ENCODE measurements at places on chromosomes 12 and 14. TPM values are rescaled to one million over a fixed set of nuclear protein-coding genes. Genes with fewer than 3 reads are reported as not detected.

ESR2 gene
- not detected for total RNA-seq

ITGA7 gene
- total RNA-seq = 7.2 TPM

PA2G4 gene
- 120 TPM for total RNA-seq

SAMD15 gene
- 2.8 TPM for total RNA-seq

HPD gene
- total RNA-seq = not detected

SERPINA12 gene
- not detected for total RNA-seq

MANSC4 gene
- not detected for total RNA-seq

OAS3 gene
- 0.38 TPM for total RNA-seq

HSPA2 gene
- total RNA-seq = 28.9 TPM

SLC10A1 gene
- not detected for total RNA-seq

KRT73 gene
- not detected for total RNA-seq

NEUROD4 gene
- total RNA-seq = not detected

ANKRD33 gene
- not detected for total RNA-seq

SERPINA9 gene
- not detected for total RNA-seq

- peak; percentile 66 for DNase-seq
Observed at GRCh38 chr14:68255693-68256178, 436.2 kb downstream of the RAD51B start.

- DNase-seq = no peak
Observed at GRCh38 chr14:85453401-85454225, 76.3 kb upstream of the FLRT2 start.

DNA sequence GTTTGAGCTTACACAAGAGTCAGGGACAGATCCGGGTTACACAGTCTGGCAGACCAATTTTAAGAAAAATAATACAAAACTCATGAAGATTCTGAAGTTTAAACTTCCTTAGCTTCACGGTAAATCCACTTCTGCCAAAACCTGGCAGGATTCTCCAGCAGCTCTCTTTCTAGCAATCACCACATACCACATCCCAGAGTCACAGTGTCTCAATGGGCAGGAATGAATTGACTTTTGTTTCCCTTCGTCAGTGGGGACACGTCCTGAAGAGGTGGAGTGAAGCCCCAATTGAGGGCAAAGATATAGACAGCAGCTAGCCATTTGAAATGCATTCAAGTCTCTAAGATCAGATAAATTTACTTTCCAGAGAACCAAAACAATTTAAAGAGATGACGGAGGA, 117.1 kb upstream of the ARHGAP5 start:
- peak; percentile 25 for DNase-seq

GRCh38 chr12:111766608-111767361, at the start of gene ALDH2:
TSS of gene ALDH2 (plus strand) at chr12:111766933. CDS start at chr12:111766983, 50 bp downstream.
- DNase-seq = peak; percentile 61

GRCh38 chr14:67151082-67151666, 38.1 kb upstream of the GARIN2 start:
- DNase-seq = peak; percentile 15

- no peak for DNase-seq
Observed at GRCh38 chr12:92905258-92905810, 23.8 kb downstream of the EEA1 start.

GRCh38 chr12:104303538-104304151, at the start of gene EID3:
TSS of gene EID3 (plus strand) at chr12:104303739. CDS start at chr12:104303935, 196 bp downstream.
- peak; percentile 97 for DNase-seq

GRCh38 chr14:77593501-77593961, 22.9 kb downstream of the SPTLC2 start:
- DNase-seq = peak; percentile 34

DNA sequence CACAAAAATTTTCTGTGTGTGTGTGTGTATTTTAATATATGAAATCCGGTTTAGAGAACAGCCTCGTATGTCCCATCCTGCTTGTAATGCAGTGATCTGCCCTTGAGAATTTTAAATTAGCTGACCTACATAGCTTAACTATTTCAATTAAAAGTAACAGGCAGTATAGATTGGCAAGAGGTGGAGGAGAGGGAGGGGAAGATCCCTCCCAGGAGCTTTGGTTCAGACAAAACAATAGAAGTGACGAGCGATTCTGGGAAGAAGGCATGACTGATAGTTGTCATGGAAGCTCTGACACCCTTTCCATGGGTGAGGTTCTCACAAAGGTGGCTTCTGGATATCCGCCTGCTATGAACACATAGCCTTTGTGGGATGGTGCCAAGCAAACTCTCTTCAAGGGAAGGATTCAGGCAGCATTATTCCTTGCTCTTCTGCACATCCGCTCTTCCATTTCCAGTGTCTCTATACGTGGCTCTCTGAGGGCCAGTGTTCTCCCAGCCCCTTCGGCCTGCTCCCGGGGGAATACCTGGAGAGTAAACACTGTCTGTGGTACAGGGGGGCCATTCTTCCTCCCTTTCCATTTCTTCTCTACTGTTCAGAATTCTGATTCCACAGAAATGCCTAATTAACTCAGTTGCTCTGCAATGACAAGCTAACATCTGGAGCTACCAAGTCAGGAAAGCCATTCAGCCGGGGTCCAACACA, 182.0 kb downstream of the CACNA1C start:
- DNase-seq = no peak

DNA sequence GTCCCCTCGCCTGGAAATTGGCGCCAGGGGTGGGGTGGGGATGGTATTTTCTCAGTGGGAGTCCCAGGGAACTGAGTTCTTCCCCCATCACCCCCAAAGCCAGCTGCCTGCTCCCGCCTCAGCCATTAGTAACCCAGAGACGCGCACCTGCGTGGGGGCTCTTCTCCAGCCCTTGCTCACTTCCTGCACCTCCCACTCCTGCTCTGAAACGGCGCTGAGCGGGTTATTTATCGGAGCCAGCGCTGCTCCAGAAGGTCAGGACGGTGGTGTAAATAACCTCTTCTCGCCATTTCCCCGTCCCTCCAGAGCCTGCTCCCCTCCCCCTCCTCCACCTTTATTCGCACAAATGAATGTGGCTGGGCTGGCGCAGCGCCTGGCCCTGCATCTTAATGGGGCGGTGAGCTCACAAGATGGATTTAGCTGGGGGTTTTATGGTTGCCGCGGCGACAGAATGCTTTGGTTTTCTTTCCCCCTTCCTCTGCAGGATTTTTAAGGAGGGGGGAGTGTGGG, 12.2 kb downstream of the GPR84 start:
- DNase-seq = peak; percentile 80

DNA sequence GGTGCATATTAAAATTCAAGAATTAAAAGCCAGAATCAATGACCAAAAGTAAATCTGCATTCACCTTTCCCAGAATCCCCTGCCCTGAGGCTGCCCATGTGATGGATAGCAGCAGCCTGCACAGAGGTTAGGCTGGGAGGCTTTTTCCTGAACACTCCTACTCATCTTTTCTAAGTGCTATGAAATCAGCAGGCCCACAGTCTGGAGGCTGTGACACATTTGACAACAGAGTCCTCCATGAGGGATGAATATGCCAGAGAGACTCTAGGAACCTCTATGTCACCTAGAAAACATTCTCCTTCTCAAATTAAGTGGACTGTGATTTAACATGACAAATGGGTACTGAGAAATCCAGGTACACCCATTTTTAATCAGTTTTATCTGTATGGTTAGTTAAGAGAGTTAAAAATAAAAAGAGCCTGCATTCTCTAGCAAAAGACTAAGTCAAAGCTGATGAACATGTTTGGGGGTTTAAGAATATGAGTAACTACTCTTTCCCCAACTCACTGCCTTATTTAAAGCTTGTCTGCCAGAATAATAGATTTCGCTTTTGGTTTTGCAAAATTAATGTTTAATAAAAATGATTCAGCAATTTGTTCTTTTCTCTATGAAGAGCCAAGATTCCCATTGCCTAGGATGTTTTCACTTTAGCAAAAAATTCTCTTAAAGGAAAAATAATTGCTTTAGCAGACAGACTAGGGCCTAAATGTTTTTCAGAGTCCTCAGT, 115.0 kb downstream of the RTN1 start:
- DNase-seq = no peak

DNA sequence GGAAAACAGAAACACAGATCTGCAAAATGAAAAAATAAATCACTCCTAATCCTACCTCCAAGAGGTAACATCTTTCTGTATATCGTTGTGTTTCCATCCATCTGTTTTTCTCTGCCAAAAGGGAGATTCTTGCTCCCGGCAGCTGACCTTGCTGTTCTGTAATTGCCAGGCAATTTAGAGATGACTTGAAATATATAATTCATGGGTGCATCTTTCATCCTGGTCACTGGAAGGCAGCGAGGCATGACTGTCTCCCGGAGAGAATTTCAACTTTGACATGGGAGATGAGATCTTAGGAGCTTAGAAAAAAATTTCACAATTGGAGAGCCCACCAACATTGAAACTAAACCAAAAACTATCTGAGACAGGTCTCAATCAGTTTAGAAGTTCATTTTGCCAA, 53.0 kb downstream of the WSCD2 start:
- DNase-seq = no peak

- DNase-seq = peak; percentile 97
Observed at GRCh38 chr14:55398679-55399078, 13.0 kb downstream of the ATG14 start.

DNA sequence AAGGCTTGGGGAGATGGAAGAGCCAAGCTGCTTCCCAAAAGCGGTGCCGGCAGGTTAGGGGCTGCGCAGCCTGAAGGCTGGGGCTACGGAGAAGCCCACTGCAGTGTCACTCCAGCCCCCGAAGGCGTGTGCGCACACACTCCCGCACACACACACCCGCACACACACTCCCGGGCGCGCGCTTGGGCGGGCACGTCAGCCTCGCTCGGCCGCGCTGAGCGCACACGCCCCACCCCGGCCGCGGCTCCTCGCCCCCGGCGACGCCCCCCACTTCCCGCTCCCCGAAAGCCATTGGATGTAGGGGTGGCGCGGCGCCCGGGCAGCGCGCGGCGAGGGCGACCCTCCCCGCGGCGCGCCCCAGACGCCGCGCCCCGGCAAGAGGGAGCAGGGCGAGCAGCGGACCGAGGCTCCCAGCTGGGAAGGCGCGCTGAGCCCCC, at the start of gene KCNK10:
KCNK10 (minus strand) TSS at position 184 of the 437 bp plus-strand sequence. CDS start 471 bp downstream, outside the sequence.
- no peak for DNase-seq

- peak; percentile 6 for DNase-seq
Observed at GRCh38 chr12:30643366-30643765, 52.3 kb downstream of the IPO8 start.

- no peak for DNase-seq
Observed at GRCh38 chr14:105857826-105858675, 331.7 kb downstream of the TMEM121 start.

DNA sequence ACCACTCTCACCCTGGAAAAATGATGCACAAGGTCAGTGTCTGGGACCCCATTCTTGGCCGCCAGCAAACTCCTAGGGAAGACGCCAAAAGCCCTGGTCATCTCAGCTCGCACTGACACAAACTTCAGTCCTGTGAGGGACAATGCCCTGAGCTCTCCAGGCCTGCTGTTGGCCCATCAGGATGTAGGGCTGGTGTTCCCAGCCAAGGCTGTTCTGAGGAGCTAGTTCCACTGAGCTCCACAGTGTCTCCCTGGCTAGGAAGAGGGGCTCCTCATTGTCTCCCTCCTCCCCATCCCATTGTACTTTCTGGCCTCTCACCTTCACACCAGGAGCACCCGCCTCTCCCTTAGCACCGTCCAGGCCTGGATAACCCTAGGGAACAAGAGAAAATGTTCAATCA, 10.8 kb downstream of the COL2A1 start:
- DNase-seq = no peak

- peak; percentile 66 for DNase-seq
Observed at GRCh38 chr14:26729851-26730250, 132.0 kb upstream of the NOVA1 start.

- DNase-seq = peak; percentile 84
Observed at GRCh38 chr14:74824997-74825396, 50.9 kb downstream of the PROX2 start.

- no peak for DNase-seq
Observed at GRCh38 chr14:83913476-83913875, 1616.5 kb upstream of the FLRT2 start.

- peak; percentile 73 for DNase-seq
Observed at GRCh38 chr12:21774358-21775132, at the start of gene KCNJ8. TSS of gene KCNJ8 (minus strand) at chr12:21774706. CDS start at chr12:21773616, 1,090 bp downstream.

GRCh38 chr14:96538097-96538989, 36.2 kb downstream of the PAPOLA start:
- DNase-seq = peak; percentile 18

DNA sequence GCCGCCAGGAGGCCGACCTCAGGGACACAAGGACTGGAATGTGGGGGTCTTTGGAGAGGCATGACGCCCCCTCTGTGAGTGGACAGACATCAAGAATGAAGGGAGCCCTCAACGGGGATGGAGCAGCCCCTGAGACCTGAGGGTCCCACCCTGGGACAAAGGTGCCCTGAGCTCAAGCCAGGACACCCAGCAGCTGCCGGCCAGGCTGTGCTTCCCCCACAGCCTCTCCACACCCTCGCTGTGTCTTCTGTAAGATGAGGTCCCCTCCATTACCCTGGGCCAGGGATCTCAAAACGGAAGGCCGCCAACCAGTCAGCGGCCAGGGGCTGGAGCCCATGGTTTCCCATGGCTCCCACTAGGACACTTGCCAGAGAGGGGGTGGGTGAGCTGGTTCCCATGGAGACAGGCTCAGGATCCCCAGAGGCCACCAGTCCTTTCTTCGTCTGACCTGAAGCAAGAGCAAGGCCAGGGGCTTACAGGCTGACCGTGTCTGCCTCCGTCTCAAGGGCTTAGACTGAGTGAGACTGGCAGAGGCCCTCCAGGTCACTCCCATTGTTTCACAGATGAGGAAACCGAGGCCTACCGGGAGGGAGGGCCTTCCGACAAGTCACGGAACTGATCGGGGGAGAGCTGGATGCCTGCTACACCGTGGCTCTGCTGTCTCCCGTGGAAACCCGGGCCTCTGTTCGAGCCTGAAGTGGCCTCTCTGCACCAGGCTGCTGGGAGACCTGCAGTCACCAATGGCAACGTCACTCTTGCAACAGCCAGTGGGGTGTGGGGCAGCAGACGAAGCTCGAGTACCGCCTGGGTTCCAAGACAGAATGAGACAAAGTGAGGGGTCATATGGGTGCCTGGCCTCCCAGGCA, 91.7 kb upstream of the DIO3 start:
- DNase-seq = no peak
